GM13977 (cell line): ENCODE measurements at places on chromosomes 13 and 19.

DNA sequence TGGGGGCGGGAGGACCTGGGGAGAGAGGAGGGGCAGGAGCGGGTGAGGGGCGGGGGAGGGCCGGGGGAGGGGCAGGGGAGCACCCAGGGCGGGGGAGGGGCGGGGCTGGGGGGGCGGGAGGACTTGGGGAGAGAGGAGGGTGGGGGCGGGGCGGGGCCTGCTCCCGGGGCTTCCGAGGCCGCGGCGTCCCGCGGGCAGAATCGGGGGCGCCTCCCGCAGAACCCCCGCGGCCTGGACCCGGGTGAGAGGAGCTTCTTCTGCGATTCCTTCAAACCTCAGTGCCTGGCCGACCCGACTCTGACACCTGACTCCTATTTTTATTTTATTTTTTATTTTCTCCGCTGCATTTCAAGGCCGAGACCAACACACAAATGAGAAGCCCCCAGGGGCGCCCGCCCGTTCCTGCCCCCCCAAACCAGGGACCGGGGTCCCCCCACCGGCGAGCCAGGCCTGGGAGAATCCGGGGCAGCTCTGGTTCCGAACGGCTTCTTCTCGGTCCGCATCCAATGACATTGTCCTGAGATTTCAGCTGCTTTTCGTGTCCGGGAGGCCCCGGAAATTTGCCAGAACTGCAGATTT lies 470 bp upstream of the GRTP1 start:
- DNase-seq = peak; percentile 76

DNA sequence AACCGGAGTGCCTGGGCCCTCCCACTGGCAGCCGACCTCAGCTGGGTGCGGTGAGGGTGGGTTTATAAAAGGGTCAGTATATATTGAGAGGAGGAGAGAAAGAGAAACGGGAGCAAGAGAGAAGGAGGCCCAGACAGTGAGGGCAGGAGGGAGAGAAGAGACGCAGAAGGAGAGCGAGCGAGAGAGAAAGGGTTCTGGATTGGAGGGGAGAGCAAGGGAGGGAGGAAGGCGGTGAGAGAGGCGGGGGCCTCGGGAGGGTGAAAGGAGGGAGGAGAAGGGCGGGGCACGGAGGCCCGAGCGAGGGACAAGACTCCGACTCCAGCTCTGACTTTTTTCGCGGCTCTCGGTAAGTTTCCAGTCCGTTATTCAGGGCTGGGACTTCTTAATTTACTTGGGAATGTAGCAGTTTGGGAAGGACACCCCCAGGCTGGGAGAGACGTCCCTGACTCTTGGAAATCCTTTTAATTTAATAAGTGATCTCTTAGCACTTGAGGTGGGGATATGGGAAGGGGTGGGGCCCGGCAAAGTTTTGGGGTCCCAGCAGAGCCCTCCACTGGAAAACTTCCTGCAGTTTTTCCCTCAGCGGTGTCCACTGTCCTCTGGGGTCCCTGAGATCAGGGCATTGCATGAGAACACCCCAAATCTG lies at the start of gene EMP3:
Gene EMP3 (plus strand): TSS at position 288 of the 646 bp plus-strand sequence. CDS start 1,293 bp downstream, outside the sequence.
- DNase-seq = peak; percentile 76

DNA sequence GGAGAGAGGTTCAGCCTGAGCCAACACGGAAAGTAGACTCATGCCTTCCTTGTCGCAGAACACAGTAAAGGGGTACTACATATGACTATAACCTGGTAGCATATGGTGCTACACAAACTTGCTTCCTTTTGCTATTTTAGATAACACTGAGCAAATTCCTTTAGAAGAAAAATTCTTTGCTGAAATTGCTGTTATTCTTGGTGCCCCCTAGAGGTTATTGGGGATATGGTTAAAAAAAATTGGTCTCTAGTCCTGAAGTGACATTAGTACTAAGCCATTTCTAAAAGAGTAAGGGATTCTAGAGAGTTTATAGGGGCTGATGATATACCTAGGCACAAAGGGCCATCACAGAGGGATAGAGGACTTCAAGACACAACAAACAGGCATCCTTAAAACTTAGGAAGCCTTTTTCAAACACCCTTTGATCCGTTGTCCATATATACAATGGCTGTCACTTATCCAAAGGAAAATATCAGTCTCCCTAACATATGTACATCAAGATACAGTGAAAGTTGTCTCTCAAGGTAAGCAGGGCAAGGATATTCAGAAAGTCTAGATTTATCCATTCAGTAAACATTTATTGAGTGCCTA lies 13.9 kb upstream of the HS6ST3 start:
- DNase-seq = no peak

GRCh38 chr19:40799558-40800338 lies 757 bp downstream of the EGLN2 start:
- DNase-seq = peak; percentile 70

DNA sequence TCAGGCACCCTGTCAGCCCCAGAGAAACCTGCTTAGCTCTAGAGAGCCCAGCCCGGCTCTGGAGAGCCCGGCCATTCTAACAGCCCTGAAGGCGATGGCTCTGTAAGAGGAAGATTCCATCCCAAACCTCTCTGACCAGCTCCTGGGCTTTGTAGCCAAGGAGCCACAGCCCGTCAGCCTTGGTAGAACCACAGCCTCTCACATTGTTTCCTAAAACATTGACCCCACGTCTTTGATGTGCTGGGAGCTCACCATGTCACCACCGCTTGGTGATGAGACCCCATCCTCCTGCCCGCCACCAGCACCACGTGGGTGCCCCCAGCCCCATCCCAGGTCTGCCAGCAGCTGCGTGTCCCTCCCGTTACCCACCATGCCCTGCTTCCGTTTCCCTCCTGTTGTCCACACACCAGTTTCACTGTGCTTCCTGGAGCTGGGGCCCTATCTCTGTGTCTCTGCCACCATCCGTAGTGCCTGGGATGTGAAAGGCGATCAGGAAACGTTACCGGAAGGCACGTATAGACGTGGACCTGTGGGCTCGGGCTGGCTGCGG lies 94.2 kb upstream of the MCF2L start:
- no peak for DNase-seq

- DNase-seq = no peak
These were observed 13.2 kb downstream of the CLASRP start for GRCh38 chr19:45051929-45052579.

DNA sequence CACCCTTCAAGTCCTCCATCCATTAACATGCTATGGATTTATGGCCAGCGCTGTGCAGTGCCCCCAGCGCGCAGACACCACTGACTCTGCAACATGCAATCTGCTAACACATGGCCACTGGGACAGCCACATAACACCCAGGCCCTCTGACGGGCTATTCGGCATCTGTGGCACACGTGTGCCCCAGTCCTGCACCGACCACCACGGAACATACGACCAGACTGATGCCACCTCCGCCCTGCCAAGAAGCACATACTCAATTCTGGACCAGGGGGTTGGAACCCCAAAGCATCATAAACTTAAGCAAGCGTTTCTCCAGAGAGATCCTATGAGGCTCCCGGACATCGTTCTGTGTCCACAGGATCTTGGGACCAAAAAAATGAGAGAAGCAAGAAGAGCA lies 9.8 kb downstream of the STK24 start:
- DNase-seq = no peak

- no peak for DNase-seq
These were observed 282.5 kb downstream of the SUCLA2 start for GRCh38 chr13:47718556-47718955.

DNA sequence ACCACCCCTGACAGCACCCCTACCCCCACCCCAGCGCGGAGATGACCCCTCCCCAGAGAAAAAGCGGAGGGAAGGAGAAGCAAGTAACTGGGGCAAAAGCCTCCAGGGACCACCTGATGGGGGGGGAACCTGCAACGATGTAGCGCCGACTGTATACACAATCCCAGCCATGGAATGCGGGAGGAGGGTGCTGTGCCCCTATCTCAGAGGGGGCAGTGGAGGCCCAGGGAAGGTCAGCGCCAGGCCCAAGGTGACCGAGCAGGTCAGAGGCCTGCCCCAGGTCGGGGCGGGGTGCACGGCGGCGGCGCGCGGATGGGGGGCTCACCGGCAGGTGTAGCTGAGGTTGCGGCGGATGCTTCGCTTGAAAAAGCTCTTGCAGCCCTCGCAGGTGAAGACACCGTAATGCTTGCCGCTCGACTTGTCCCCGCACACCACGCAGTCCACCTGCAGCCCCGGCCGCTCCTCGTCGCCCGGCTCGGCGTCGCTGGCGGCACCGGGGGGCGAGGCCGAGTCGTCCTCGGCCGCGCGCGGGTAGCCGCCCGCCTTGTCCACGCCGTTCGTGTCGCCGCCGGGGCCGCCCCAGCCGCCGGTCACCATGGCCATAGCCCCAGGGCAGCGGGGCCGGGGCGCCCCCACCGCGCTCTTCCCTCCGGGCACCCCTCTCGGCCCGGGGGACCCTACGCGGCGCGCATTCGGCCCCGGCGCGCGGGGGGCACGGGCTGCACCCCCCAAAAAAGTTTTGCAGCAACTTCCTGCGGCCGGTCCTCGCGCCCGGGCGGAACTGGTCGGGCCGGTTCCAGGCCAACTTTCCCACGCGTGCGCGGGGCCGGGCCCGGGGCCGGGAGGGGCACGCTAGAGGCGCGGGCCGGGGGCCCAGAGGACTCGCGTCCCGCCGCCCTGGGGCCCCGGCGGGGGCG lies 843 bp downstream of the NR2F6 start:
- DNase-seq = peak; percentile 63

DNA sequence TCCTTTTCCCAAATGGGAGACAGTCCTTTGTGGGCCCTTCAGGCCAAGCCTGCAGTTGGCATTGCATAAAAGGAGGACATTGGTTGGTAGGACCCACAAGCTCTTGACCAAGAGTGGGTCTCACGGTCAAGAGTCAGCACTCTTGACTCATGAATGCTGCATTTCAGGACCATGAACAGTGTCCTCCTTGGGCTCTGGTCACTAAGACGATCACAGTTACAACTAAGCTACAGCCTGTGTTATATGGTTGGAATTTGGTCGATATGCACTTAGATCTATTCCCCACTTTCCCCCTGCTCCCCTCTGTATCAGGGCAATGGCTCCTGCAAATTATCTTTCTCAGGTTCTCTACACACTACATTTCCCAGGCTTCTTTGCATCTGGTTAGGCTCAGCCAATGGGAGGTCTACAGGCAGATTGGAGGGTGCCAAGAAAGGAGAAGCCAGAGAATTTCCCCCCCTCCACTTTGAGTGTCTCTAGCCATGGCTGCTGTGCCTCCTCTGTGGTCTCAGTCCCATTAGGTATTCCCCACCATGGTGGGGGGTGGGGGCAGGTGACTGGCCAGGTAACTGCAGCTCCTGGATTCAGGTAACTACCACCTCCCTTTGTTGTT lies 3.1 kb upstream of the OLFM2 start:
- DNase-seq = no peak

GRCh38 chr13:113671066-113672001 lies 4.3 kb downstream of the GRK1 start:
- DNase-seq = no peak

DNA sequence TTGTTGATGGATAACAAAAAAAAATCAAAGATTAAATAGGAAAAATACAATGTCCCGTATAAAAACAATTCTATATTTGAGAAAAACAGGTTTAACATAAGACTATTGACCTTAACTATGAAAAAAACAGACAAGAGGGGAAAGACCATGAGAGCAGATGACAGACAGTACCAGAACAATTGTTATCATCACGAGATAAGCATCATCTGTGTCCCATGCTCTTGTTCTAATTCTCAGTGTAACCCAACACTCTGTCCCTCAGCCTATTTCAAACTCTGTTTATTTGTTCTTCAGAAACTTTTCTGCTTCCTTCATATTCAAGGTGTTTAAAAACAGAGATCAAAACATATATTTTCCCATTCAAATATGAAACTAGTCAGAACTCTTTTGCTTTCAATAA lies 216.4 kb downstream of the PCDH9 start:
- DNase-seq = no peak

GRCh38 chr19:1046117-1046626 lies 6.3 kb downstream of the ABCA7 start:
- no peak for DNase-seq

DNA sequence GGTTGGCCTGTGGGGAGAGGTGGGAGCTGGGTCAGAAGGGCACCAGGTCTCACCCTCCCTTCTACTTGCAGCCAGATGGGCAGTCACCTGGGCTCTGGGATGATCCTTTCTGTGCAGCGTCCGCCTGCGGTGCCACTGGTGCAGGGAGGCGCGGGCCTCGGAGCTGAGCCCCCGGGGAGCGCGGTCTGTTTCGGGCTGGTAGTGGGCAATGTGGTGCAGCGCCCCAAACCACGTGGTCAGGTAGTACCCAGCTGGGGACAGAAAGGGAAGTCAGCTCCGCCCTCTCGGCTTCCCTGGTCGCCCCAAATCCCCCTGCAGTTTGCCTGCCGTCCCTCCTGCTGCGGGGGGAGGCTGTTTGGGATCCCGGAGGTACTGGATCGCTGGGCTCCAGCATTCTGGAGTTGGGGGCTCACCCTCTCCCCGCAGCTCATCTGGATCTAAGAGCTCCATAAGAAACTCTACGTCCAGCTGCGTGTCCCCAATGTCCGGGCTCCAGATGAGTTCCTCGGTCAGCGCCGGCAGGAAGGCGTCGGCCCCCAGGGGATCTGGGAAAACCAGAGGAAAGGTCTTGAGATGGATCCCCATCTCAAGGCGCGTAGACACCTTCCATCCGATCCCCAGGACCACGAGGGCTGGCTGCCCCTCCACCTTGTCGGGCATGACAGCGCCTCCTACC lies 8.8 kb downstream of the RINL start:
- no peak for DNase-seq

GRCh38 chr19:49117677-49118564 lies 1.0 kb downstream of the C19orf73 start:
- no peak for DNase-seq

- DNase-seq = no peak
These were observed 27.7 kb upstream of the FAM216B start for GRCh38 chr13:42753697-42754096.

GRCh38 chr13:44918326-44919103 lies 70.8 kb downstream of the NUFIP1 start:
- peak; percentile 72 for DNase-seq

GRCh38 chr19:56167064-56167578 lies 8.7 kb upstream of the GALP start:
- DNase-seq = no peak

GRCh38 chr13:47036294-47037008 lies 139.6 kb upstream of the HTR2A start:
- DNase-seq = peak; percentile 36

GRCh38 chr19:55487924-55488687 lies at the start of gene SSC5D:
Gene SSC5D, plus strand, starts transcription at chr19:55488436. Its CDS starts 154 bp downstream, at chr19:55488590.
- DNase-seq = no peak

- no peak for DNase-seq
These were observed 28.0 kb downstream of the BTBD2 start for GRCh38 chr19:1987197-1988187.

- peak; percentile 48 for DNase-seq
These were observed 71.0 kb downstream of the ZNF486 start for GRCh38 chr19:20237773-20238623.

DNA sequence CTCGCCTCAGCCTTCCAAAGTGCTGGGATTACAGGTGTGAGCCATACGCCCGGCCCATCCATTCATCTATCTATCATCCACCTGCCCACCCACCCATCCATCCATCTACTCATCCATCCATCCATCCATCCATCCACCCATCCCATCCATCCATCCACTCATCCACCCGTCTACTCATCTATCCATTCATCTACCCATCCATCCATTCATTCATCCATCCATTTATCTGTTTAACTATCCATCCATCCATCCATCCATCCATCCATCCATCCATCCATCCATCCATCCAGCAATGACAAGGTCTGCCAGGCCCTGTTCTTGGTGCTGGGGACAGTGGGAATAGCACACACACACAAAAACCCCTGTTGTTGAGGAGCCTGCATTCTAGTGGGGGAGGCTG lies 4.5 kb downstream of the VAV1 start:
- DNase-seq = no peak
